ENCODE measurements at places on chromosomes 7 and 10.

GRCh38 chr10:3397231-3397630 lies 224.6 kb upstream of the PITRM1 start:
- no peak for DNase-seq

GRCh38 chr7:46930366-46930765 lies 651.5 kb downstream of the TNS3 start:
- no peak for DNase-seq

GRCh38 chr10:24681572-24682088 lies 42.1 kb downstream of the ARHGAP21 start:
- DNase-seq, result no peak

DNA sequence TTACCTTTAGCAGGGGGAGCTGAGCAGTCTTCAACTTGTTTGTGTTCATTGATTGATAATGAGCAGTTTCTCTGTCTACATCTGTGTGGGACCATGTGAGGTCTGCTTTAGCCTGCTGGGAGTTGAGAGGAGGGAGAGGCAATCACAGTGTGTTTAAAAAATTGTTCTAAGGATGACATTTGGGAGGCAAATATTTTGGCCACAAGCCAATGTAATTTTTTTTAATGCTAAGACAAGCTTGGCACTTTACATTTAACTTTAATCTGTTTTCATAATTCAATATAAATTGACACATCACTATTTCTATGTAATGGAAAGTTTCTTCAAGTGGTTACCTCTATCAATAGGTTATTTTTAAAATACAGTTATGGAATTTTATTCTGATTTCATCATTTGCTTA lies 55.9 kb upstream of the SEMA3A start:
- no peak for DNase-seq

GRCh38 chr7:28005847-28006231 lies 174.8 kb downstream of the JAZF1 start:
- no peak for DNase-seq

DNA sequence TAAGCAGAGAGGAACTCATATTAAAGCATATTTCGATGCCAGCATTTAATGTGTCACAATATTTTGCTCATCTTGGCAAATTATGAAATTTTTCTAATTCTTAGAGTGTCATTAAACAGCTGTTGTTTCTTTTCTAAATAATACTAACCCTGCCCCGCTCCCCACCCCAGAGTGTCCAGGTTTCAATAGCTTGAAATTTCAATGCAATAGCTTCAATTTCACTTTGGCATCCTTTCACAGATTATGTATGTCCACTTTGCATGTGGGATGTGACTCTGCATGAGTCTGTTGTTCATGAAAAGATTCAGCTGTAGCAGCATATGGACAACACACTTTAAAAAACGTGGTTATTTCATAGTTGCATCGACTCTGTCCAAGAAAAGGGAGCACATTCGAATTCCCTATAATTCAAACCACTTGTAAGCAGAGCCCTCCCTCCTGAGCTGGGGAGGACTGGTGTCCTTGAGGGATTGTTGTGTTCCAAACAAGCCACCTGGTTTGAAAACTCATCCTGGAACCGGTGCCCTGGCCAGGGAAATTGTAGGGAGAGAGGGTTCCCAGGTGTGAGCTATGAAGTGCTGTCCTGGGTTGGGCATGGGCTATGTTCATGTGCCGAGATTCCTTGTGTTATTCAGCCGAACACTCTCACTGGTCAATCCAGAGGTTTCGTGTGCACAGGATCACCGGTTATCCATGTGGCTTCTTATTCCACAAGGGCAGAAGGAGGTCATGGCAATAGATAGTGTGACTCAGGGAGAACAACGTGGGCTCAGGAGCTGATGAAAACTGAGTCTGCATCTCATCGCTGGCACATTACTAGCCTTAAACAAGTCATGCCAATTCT lies 64.6 kb upstream of the CREB5 start:
- DNase-seq, result no peak

GRCh38 chr7:150755473-150756099 lies 18.4 kb downstream of the GIMAP5 start:
- no peak for DNase-seq

DNA sequence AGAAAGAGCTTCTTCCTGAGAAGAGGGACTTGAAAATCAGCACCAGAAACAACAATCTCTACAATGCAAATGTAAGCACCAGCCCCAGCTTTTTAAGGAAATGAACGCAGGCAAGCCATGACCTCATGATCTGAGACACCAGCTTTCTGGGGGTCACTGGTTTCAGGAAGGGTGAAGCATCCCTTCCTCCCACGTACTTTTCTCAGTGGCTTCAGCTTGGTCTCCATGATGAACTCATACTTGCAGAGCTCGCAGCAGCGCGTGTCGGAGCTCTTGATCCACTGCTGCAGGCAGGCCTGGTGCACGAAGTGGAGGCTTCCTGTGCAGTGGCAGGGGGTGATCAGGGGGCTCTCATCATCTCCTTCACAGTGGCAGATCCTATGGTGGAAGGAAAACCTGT lies 87.0 kb downstream of the ALOX5 start:
- DNase-seq, result no peak

- DNase-seq, result no peak
Measured at GRCh38 chr10:83193026-83193425, 946.3 kb upstream of the GHITM start.

DNA sequence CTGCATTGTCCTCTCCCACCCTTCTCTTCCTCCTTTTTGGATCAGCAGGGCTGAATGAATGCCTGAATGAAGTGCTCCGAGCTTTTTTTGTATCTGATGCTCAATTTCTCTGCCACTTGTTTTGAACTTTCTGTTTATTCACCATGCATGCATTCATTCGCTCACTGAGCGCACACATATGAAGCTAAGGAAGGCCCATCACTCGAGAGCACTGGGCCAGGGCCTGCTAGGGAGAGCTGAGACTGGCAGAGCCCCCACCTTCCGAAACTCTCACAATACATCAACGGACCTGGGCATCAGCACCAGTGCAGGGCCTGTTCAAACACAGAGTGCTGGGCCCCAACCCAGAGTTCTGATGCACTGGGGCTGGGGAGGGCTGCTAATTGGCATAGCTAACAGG lies 45.7 kb downstream of the RPS24 start:
- no peak for DNase-seq

GRCh38 chr7:48109848-48110663 lies 21.0 kb downstream of the UPP1 start:
- DNase-seq, result no peak

DNA sequence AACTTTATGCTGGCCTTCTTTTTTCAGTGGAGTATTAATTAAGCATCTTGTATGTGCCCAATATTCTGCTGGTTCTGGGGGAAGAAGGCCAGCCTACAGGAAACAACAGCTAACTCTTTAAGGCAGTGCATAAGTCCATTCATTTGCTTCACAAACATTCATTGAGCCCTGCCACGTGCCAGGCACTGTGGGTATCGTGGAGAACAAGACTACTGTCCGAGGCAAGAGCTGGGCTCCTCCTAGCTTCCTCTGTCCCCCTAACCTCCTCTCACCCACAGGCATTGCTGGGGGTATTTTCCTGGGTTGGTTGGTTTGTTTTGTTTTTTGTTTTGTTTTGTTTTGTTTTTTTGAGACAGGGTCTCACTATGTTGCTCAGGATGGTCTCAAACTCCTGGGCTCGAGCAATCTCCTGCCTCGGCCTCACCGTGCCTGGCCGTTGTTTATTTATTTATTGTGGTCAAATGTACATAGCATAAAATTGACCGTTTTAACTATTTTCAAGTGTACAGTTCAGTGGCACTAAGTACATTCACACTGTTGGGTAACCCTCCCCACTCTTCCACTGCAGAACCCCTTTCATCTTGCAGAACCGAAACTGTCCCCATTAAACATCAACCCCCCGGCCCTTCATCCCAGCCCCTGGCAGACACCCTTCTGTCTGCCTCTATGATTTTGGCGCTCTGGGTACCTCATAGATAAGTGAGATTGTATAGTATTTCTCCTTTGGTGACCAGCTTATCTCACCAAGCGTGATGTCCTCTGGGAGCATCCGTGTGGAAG lies 32.6 kb downstream of the CHST3 start:
- DNase-seq, result no peak

DNA sequence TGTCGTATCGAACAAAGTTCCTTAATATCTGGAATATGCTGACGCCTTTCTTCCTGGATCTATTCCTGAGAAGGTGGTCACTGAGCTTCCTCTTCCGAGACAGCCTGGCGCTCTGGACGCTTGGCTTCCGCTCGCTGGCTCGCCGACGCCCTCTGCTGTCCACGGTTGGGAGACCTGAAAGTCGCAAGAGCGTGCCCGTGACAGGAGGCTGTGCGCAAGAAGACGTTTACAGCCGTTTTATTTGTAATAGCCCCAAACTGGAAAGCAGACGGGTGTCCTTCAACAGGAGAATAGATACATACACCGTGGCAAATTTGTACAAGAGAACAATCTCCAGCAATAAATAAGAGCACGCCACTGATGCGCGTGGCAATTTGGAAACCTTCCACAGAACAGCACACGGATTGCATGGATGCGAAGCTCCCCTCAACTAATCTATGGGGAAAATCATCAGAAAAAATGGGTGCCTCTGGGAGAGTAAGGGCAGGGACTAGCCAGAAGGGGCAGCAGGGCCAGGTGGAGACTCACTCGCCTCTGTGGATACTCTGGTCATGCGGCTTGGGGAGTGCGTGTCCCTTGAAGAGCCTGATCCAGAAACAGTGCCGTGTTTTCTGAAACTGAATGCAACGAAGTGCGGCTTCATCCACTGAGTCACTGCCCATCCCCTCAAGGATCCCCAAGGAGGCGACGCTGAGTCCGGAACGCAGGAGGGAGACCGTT lies 41.5 kb upstream of the BNIP3 start:
- DNase-seq, result no peak

- no peak for DNase-seq
Measured at GRCh38 chr10:116257785-116258184, 15.2 kb downstream of the GFRA1 start.

- DNase-seq, result no peak
Measured at GRCh38 chr7:47091141-47091540, 490.8 kb downstream of the TNS3 start.

GRCh38 chr10:120367341-120367740 lies 89.7 kb upstream of the PLPP4 start:
- DNase-seq, result no peak

DNA sequence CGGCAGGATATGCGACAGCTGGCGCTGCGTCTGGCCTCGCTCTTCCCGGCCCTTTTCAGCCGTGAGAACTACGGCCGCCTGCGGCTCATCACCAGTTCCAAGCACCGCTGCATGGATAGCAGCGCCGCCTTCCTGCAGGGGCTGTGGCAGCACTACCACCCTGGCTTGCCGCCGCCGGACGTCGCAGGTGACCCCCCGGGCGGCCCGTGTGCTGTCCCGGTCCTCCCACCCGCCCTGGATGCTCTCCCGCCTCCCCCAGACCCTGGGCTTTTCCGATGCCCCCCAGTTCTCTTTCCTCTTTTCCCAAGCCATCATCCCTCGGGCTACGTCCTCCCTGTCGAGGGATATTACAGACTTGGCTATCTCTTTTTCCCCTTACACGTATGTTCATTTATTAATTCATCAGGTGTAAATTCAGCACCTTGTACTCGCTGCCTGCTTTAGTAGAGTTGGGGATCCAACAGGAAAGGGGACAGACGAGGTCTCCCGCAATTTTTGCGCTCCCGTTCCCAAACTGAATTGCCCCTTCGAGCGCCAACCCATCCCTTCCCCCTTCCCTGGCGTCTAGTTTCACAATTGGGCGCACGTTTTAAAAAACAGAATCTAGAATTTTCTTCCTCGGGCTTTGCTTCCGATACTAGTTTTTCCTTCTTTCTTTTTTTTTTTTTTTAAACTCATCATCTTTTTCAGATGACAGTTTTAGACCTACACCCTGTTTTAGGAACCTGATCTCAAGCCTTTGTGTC lies 846 bp downstream of the MINPP1 start:
- no peak for DNase-seq

DNA sequence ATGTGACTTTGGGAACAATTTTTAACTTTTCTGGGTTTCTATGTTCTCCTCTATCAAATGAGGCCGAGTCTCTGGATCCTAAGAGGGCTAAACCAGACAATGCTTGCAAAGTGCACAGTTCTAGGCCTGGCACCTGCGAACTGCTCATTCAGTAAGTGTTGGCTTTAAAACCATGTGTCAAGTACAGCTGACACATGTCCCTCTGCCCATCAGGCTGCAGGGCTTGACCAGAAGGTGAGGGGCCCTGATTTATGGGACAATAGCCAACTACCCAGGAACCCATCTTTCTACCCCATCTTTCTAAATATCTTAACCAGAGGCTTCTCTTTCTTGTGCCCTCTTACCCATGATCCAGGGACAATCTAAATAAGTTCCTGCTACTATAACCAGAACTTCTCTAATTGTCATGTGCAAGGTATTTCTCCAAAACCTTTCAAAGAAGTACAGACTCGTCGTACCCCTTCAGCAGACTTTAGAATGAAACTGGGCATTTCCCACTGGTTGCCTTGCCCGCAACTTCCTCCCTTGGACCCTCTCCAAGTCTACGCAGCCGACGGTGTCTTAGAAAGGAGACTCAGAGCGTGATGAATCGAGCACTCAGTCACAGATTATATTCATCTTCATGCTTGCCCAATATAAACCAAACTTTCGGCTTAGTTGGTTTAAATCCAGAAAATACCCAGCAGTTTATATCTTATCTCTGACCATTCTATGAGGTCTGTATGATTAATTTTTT lies 69.8 kb upstream of the STEAP1B start:
- DNase-seq, result no peak

DNA sequence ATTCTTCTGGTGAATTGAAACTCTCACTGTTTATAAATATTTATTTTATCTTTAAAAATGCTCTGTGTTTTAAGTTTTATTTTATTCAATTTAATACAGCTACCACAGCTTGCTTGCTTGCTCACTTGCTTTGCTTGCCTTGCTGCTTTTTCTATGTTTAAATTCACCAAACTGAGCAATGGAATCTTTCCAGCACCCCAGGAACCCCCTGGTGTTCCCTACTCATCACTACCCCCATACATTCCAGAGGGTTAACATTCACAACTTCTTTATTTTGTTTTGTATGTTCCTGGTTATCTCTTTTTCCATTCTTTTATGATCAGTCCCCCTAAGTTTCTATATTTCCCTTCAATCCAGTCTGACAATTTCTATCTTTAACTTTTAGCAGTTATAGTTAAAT lies 166.5 kb upstream of the COL1A2 start:
- no peak for DNase-seq

DNA sequence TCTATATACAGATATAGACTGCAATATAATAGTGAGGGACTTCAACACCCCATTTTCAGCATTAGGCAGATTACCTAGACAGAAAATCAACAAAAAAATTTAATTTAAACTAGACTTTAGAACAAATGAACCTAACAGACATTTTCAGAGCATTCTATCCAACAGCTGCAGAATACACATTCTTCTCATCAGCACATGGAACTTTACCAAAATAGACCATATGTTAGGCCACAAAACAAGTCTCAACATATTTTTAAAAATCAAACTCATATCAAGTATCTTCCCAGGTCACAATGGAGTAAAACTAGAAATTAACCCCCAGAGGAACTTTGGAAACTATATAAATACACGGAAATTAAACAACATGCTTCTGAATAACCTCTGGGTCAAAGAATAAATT lies 169.6 kb downstream of the MTERF1 start:
- no peak for DNase-seq

GRCh38 chr7:68729371-68729770 lies 868.9 kb upstream of the AUTS2 start:
- no peak for DNase-seq

Data from cortex of kidney (tissue), 1 donor.